ENCODE measurements at places on chromosomes 2 and 18. TPM values are rescaled to one million over a fixed set of nuclear protein-coding genes. Genes with fewer than 3 reads are reported as not detected.

AQP12A gene
- not detected for total RNA-seq

SKA1 gene
- total RNA-seq: 5.5 TPM

LINC00305 gene
- not detected for total RNA-seq

IL1RN gene
- total RNA-seq: not detected

ZNF804A gene
- 16.8 TPM for total RNA-seq

TDRD15 gene
- total RNA-seq: under 0.01 TPM

PPP1R1C gene
- total RNA-seq: 3.9 TPM

PKDCC gene
- 13.4 TPM for total RNA-seq

Measured in diencephalon (tissue), 1 donor.